ENCODE measurements at places on chromosomes 4 and X.

- DNase-seq = no peak
These were observed 588.3 kb upstream of the DIPK2B start for GRCh38 chrX:45788941-45789348.

GRCh38 chrX:87583679-87584078, 66.1 kb downstream of the KLHL4 start:
- no peak for DNase-seq

DNA sequence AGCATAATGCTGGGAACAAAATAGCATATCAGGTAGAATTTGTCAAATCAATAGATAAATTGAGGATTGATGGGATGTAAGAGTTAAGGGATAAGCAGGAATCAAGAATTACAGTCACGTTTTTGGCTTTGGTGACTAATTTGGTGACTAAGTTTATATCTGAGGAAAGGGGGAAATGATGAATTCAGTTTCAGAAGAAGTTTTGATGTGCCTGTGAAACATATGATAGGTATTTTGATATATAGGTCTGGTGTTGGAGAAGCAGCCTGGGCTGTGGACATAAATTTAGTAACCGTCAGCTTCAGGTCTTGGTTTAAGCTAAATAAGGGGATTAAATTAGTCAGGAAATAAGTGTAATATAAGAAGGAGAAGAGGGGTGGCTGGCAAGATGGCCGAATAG, 79.0 kb upstream of the EDA2R start:
- no peak for DNase-seq

- no peak for DNase-seq
These were observed 34.5 kb upstream of the SCRG1 start for GRCh38 chr4:173433447-173433846.

- no peak for DNase-seq
These were observed 85.0 kb downstream of the ADRA2C start for GRCh38 chr4:3851211-3851610.

- no peak for DNase-seq
These were observed 121.9 kb upstream of the PDLIM3 start for GRCh38 chr4:185657183-185657582.

- no peak for DNase-seq
These were observed 52.5 kb downstream of the JADE1 start for GRCh38 chr4:128861856-128862518.

- DNase-seq = no peak
These were observed 140.0 kb downstream of the IDS start for GRCh38 chrX:149365061-149365460.

DNA sequence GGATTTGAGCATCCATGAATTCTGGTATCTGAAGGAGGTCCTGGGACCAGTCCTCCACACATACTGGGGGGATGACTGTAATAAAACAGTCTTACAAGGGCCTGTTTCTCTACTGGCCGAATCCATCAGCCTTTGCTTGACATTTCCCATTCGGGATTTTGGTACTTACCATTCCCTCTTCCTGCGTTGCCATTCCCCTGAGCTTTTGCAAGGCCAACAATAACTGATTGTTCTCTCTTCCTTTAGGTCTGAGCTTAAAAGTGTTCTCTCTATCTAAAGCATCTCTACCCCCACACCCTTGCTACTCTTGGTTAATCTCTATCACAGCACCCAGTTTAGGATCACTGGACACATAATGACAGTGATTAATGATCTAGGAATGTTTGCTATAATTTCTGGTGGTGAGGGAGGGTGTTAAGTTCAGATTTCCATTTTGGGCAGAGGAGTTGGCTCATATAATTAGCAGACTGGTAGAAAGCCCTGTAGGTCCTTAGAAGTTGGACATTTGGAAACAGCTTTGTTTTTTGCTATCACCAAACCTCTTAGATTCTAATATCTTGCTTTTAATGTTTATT, 29.4 kb downstream of the TMA16 start:
- DNase-seq = no peak

GRCh38 chr4:154433543-154433942, 58.1 kb downstream of the DCHS2 start:
- no peak for DNase-seq

GRCh38 chrX:109709129-109709631, 23.9 kb downstream of the ACSL4 start:
- no peak for DNase-seq

- no peak for DNase-seq
These were observed 30.7 kb downstream of the PNMA6E start for GRCh38 chrX:153370293-153371055.

- DNase-seq = no peak
These were observed 30.8 kb downstream of the NR0B1 start for GRCh38 chrX:30278365-30278764.

DNA sequence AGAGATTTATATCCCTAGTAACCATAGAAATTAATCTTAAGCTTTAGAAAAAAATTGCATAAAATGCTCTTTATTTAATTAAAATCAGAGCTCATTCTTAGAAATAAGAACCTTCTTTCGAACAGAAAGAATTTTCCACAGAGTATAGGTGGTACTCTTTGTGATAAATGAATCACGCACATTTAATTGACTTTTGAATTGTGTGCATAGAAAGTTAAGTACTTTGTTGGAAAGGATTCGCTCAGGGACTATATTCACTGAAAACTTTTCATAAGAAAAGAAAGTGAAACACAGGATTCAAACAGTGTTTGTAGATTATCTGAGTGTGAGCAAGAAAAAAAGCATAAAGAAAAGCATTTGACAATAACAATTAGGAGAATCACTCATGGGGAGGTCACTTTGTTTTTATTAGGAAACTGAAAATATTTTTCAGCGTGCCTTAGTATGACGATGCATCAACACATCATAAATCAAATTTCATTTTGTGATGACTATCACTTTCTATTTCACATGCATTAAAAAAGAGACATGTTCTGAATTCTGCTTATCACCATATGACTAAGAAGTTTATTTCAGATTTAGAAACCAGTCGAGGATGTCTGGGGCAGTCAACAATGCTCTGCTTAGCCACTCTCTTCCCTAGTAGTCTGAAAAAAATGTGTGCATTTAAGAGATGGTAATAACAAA, 49.5 kb downstream of the STX18 start:
- no peak for DNase-seq

DNA sequence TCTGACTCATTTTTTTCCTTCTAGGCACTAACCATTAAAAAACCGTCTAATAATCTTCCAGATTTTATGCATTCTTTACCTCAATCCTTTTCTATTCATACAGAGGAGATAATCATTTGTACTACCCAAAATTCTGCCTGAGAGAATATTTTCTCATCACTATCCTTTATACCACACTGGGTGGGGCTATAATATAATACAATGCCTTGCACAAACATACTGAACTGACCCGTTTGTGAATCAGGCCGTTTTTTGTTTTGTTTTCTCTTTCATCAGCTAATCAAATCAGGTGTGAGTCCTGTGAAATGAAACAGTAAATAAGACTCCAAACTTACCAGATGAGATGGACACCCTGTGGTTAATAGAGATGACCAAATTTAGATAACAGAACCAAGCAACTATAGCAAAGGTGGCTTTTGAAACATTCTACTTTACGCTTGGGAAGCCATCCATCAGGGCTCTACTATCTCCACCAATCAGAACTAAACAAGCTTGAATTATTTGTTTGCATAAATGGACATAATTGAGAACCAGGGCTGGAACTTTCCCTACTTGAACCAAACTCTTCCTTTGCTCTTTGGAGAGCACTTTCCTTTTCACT, 573.0 kb downstream of the GABRG1 start:
- DNase-seq = no peak

- DNase-seq = no peak
These were observed 93.3 kb downstream of the TIGD2 start for GRCh38 chr4:89204624-89205023.

GRCh38 chrX:28988246-28988645, 401.0 kb downstream of the IL1RAPL1 start:
- DNase-seq = no peak

GRCh38 chr4:113635739-113636437, 125.7 kb downstream of the CAMK2D start:
- DNase-seq = no peak

- DNase-seq = no peak
These were observed 343.9 kb upstream of the NOCT start for GRCh38 chr4:138671606-138672084.

DNA sequence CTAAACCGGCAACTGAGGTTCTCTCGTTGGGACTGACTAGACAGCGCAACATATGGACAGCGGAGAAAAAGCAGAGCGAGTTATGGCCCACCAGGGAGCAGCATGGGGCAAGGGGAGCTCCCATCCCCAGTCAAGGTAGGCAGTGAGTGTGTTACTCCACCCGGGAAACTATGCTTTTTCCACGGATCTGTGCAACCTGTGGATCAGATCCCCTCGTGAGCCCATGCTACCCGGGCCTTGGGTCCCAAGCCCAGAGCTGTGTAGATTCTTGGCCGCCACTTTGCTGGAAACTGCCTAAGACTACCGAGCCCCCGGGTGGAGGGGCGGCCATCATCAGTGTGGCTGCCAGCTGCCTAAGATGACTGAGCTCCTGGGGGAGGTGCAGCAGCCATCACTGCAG, 140.9 kb downstream of the PAPSS1 start:
- no peak for DNase-seq

DNA sequence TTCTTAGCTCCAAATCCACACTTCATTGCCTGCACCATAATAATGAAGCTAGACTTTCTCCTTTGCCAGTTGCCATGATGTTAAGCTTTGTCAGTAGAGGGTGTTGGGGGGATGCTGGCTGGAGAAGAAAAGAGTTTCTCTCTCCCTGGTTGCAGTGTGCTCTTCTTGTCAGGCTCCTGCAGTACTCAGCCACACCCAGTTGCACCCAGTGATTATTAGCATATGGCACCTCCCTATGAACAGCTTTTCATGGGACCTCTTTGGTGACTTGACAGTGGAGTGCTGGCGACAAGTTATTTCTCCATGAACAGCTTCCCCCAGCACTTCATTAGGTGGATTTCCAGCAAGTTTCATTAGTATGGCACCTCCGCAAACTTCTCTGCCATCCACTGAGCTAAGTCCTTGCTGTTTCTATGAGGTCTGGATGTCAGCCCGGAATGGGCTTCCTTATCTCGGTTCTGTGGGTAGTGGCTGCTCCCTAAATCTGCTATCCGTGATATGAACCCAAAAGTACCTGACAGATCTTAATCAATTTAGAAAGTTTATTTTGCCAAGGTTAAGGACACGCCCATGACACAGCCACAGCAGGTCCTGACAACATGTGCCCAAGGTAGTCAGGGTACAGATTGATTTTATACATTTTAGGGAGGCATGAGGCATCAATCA, 18.8 kb upstream of the OTUD4 start:
- no peak for DNase-seq

GRCh38 chr4:69546134-69546765, 50.5 kb upstream of the UGT2B4 start:
- DNase-seq = no peak

GRCh38 chr4:149164282-149164681, 651.4 kb downstream of the IQCM start:
- DNase-seq = no peak

DNA sequence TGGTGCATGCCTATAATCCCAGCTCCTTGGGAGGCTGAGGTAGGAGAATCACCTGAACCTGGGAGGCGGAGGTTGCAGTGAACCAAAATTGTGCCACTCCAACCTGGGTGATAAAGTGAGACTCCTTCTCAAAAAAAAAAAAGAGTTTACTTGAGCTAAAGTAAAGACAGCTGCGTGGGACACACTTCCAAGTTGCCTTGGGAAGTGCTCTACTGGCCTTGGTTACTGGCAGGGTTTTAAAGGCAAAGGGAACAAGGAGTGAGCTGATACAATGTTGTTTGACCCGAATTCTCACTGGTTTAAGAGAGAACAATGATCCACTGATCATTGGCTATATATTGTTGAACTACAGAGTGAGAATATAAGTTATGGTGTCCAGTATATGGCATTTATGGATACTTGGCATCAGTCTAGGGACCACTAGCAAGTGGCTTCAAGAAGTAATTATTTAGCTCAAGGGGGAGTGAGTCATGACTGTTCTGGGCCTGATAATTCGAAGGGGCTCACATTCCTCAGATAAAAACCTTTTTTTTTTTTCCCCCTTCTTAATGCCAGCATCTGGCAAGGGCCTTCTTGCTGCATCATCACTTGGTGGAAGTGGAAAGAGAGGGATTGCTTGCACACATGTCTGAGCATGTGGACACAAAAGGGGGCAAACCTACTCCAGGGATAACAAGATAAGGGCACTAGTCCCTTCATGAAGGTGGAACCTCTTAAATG, 32.3 kb downstream of the GRK4 start:
- no peak for DNase-seq

DNA sequence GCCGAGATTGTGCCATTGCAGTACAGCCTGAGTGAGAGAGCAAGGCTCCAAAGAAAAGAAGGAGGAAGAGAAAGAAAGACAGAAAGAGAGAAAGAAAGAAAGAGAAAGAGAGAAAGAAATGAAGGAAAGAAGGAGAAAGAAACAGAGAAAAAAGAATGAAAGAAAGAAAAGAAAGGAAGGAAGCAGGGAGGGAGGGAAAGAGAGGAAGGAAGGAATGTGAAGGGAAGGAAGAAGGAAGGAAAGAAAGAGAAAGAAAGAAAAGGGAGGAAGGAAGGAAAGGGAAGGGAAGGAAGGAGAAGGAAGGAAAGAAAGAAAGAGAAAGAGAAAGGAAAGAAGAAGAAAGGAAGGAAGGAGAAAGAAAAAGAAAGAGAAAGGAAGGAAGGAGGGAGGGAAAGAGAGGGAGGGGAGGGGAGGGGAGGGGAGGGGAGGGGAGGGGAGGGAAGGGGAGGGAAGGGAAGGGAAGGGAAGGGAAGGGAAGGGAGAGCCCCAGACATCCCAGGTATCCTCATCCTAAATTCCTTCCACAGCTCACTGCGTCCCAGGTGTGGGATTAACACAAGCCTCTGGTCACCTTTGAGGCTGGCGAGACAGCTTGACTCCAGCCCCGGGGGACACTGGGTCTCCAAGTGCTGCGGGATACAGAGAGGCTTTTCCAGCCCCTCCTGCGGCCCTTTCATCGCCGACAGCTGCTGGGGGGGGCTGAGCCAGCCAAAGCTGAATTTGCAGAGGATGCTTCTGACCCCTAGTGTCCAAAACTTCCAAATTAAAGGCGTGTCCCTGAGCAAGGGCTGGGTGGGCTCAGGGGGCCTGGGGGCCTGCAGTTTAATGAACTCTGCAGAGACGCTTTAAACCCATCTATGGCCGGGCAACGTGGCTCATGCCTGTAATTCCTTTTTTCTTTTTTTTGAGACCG, 24.2 kb upstream of the CSF2RA start:
- DNase-seq = no peak

DNA sequence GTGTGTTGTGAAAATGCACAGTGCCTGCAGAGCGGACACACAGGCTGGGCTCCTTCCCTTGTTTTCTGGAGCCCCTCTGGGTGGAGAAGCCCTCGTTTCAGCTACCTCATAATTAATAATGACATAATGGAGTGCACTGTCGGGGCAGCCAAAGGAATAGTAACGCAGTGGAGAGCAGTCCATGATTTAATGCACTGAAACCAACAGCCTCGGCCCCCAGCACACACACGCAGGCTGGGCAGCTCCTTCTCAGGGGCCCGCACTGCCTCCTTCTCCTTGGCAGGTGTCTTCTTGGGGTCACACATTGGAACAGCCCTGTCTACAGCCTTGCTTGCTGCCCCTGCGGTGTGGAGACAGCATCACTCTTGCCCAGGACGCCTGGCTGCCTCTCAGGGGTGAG, 89.2 kb downstream of the DCTD start:
- no peak for DNase-seq
